Colonic mucosa (tissue), 4 donors: ENCODE measurements at places on chromosomes 13 and 19.

DNA sequence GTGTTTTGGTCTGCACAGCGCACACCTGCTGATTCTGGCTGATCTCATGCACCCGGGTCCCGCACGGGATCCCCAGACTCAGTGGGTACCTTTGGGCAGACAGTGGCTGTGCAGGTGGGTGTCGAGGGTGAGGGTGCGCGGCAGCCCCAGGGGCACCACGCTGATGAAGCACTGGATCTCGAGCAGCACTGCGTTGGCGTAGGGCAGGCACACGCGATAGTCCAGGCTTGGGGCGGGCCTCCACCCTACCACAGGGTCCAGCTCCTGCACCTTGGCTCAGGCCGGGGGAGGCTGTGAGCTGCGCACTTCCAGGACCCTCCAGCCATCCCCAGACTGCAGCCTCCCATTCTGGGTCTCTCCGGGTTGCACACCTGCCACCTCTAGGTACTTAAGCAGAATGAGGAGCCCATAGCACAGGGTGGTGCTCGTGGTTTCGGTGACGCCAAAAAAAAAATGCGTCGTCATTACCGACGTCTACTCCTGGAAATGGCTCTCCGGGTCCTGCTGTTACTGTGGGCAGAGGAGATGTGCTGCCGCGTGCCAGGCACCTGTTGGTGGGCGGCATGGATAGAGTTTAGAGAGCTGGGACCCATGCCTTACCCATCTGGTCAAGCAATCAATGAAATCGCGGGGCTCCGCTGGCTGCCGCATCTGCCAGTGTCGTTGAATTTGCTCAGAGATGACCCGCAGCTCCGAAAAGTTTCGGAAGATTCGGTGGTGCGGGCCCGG is 10.5 kb downstream of the EGLN2 start:
- DNase-seq, result no peak

DNA sequence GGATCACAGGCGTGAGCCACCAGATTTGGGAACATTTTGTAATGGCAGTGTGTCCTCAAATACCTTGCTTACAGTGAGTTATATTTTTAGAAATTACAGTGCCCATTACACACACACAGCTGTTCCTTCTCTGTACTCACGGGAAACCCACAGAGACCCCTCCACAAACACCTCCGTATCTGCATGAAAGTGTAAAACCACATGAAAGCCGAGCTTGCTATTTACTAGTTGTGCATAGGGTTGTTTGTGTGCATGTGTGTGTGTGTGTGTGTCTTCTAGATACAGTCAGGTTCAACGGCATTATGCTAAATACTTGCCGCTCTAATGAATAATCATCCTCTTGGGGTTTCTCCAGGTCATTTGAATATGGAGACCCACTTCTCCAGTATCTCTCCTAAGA is 22.3 kb upstream of the LILRA2 start:
- no peak for DNase-seq

DNA sequence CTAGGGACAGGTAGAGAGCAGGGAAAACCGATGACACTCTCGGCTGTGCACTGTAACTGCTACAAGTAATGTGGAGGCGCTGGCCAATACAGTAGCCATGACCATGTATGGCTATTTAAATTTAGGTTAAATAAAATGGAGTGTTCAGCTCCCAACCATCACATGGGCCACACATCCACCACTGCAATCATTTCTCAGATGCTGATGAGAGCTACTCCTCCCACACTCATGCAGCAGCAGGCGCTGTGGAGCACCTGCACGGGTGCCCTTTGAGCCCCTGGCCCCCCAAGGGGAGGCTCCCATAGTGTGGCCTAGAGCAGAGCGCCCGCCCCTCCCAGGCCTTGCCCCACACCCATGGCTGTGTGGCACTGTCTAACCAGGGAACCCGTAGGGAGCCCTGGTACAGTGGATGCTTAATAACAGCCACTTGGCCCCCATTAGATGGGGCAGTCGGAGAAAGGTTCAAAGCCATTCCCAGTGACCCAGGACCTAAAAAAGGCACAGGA is 6.0 kb downstream of the ACP4 start:
- no peak for DNase-seq

GRCh38 chr13:109118521-109118920 is 489.1 kb downstream of the MYO16 start:
- no peak for DNase-seq

DNA sequence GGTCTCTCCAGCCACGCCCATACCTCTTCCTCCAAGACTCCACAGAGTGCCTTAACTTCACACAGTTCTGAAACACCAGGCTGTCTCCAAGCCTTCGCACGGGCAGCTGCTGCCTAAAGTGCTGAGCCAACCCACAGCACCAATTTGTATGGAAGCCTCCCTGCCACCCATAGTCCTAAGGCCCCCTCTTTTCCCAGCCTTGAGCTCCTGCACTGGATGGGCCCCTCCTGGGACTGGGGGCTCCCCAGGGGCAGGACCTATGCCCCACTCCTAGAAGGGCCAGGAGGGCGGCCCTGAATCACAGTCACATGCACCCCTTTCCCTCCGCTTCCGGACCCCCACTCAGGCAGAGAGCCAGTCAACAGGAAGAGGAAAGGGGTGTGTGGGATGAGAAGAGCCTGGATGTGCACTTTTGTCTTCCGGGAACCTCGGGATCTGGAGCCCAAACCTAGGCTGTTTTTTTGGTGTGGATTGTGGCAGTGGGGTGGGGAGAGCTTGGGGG is 5.1 kb upstream of the FCER2 start:
- no peak for DNase-seq

DNA sequence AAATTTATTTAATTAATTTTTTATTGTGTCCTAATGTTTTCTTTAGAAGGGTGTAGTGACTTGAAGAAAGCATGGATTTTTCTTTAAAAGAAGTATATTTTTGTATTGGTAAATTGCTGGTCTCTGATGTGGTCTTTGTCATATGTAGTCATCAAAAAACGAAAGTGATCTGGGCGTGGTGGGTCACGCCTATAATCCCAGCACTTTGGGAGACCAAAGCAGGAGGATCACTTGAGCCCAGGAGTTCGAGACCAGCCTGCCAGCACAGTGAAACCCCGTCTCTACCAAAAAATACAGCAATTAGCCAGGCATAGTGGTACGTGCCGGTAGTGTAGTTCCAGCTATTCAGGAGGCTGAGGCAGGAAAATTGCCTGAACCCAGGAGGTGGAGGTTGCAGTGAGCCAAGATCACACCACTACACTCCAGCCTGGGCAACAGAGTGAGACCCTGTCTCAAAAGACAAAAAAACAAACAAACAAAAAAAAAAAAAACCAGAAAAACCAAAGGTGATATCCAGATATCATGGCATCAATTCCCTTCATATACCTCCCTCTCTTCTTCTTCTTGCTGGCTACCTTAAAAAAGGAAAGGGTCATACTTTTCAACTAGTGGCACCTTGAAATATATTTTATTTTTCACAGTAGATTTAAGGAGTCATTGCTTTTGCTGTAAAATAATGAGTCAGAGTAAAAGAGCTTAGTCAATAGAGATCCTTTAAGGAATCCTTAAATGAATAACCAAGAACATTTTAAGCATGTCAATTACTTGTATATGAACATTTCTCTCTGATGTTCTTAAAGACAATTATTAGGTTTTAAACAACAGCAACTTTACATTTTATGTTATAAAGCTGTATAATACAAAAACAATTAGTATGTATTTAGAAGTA is 19.9 kb downstream of the KCTD4 start:
- DNase-seq, result no peak

- DNase-seq, result no peak
Observed at GRCh38 chr13:27991881-27992280, 3.4 kb upstream of the URAD start.

- DNase-seq, result no peak
Observed at GRCh38 chr19:54207676-54207982, 7.0 kb downstream of the RPS9 start.

DNA sequence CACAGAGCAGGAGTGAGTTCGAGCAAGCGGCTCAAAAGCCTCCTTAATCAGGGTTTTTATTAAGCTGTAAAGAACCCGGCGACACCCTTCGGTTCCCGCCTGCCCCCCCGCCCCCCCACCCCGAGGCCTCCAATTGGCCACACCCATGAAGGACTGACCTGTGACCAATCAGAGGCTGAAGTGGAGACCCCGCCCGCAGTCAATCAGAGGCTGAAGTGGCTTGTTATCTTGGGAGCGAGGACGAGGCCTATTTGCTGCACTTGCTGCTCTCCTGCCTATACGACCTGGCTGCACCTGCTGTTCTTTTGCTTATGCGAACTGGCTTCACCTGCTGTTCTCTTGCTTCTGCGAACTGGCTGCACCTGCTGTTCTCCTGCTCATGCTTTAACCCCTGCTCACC is 844.9 kb downstream of the OLFM4 start:
- no peak for DNase-seq

GRCh38 chr13:21613791-21614190 is 9.8 kb upstream of the MICU2 start:
- DNase-seq, result no peak

- DNase-seq, result no peak
Observed at GRCh38 chr13:111323950-111324651, 3.7 kb downstream of the TEX29 start.

DNA sequence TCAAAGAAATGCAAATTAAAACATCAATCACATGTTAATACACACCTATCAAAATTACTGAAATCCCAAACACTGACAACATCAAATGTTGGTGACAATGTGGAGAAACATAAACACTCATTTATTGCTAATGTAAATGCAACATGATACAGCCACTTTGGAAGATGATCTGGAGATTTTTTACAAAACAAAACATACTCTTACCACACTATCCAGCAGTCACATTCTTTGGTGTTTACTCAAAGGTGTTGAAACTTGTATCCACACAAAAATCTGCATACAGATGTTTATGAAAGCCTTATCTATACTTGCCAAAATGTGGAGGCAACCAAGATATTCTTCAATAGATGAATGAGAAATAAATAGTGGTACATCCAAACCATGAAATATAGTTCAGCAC is 1219.5 kb upstream of the PCDH20 start:
- DNase-seq, result no peak

DNA sequence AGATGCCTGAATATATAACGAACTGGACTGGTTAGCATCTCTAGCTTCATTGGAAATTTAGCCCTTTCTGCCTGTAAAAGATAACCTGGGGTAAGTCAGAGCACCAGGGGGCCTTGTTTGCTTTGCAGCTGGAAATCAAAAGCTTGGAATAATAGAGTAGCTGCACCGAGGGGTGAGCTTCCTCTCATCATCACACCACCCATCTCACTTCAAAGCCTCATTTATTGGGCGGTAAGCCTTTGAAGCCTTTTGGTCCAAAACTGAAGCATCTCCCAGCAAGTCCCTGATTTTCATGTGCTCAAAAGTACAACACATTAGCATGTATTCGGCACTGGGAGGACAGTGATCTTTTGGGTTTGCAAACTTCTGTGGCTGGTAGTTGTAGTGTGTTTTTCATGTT is 405.1 kb downstream of the FOXO1 start:
- no peak for DNase-seq

GRCh38 chr19:10662384-10663251 is 8.5 kb downstream of the ILF3 start:
- DNase-seq, result no peak

DNA sequence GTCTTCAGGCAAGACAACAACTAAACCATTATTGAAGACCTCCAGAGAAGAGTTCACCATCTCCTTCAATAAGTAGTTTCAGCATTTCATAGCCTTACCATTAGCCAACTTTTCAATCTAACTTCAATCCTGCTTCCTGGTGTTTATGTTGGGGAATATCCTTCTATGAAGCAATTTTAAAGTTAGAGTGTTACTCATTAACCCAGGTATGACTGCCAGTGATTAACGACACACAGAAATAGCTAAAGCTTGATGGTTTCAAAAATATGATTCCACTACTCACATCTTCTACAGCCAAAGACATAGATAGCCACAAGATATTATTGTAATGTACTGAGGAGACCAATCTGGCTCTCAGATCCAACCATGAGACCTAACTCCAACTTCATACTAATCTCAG is 403.2 kb downstream of the EFNB2 start:
- DNase-seq, result no peak

GRCh38 chr13:45367358-45367757 is 26.4 kb upstream of the TPT1 start:
- peak; percentile 82 for DNase-seq

- peak; percentile 97 for DNase-seq
Observed at GRCh38 chr19:58305065-58305931, at the start of gene ERVK3-1. Gene ERVK3-1, plus strand, starts transcription at chr19:58305377. Its CDS starts 6,792 bp downstream, at chr19:58312169.

- no peak for DNase-seq
Observed at GRCh38 chr13:23959231-23959862, 62.0 kb upstream of the C1QTNF9B start.

DNA sequence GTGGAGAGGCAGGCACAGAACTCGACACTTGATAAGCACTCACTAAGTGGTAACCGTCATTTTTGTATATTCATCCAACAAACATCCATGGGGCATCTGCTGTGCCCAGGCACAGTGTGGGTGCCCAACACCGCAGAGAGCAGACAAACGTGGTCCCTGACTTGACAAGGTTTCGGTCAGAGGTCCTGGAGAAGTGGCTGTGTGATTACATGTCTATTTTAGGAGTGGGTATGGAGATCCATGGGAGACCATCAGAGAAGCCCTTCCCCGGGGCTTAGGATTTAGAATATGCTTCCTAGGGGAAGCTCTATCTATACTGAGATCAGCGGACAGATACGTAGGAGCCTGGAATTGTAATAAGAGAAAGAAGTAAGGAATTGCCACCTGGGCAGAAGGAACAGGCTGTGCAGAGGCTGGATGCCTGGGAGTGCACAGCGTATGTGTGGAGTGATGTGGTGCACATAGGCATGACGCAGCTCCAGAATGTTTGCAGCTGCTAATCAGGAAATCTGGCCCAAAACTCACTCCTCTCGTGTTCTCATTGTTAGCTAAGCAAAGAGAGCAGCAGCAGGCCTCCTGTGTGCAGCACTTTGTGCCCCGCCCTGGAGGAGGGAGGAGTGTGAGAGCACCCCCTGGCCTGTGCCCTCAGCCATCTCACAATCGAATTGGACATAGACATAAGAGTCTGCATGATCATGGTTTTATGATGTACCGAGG is 23.0 kb upstream of the IRS2 start:
- no peak for DNase-seq

DNA sequence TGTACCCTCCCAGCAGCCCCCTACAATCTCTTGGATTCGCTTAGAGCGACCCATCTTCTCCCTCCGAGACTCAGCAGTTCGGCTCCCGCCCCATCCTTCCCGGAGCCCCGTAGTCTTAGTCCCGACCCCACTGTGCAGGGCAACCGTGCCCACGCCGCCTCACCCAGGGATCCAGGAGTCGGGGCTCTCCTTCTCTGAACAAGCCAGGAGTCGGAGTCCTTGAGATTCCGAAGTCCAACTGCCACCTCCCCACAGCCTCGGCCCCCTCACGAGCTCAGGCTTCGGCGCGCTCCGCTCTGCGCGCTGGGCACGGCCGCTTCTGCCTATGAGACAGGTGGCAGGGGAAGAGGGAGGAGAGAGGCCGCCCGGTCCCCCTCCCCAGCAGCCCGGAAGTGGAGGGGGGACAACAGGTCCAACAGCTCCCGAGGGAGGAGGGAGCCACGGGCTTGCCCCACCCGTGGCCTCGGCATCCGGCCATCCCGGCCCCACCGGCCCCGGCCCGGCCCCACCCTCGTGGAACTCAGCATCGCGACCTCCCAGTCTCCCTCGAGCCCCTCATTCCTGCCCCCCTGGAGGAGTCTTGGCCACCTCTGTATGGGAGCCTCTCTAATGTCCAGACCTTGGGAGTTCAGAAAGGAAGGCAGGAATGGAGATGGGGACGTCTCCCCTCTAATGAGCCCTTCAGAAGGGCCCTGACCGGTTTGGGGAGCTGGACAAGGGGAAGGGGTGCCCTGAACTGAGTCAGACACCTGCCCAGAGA is at the start of gene PHLDB3:
Gene PHLDB3, minus strand, starts transcription at position 321 of the 760 bp plus-strand sequence. CDS start 628 bp downstream, outside the sequence.
- DNase-seq, result peak; percentile 61

- no peak for DNase-seq
Observed at GRCh38 chr13:80050252-80050651, 290.7 kb downstream of the SPRY2 start.

GRCh38 chr19:18522124-18522861 is 423 bp upstream of the ELL start:
- DNase-seq, result peak; percentile 100
